Upper lobe of right lung (tissue), 1 donor: ENCODE measurements at places on chromosomes 1 and 21. TPM values are rescaled to one million over a fixed set of nuclear protein-coding genes. Genes with fewer than 3 reads are reported as not detected.

Gene C1QA
- 521 TPM for total RNA-seq

Gene SHISAL2A
- 0.81 TPM for total RNA-seq

Gene COL6A1
- 175 TPM for total RNA-seq

Gene DNALI1
- 13.2 TPM for total RNA-seq

Gene CAMTA1
- total RNA-seq = 63.4 TPM

Gene NAV1
- total RNA-seq = 34.1 TPM

Gene TLCD4
- 13.6 TPM for total RNA-seq

Gene CA6
- not detected for total RNA-seq

Gene HES4
- 26.8 TPM for total RNA-seq

Gene HMGCL
- 40.1 TPM for total RNA-seq

Gene CD52
- 348 TPM for total RNA-seq

Gene IL20
- total RNA-seq = not detected

Gene MYCL
- total RNA-seq = 3.6 TPM

Gene CYP4Z1
- total RNA-seq = 2.1 TPM

Gene CD5L
- total RNA-seq = 0.93 TPM

Gene CASZ1
- 63.6 TPM for total RNA-seq

Gene CLIC4
- 200 TPM for total RNA-seq

Gene RGS8
- not detected for total RNA-seq

Gene FAM229A
- total RNA-seq = 9.3 TPM

Gene LIPI
- not detected for total RNA-seq

Gene CEP350
- total RNA-seq = 51.2 TPM

Gene NT5C1A
- total RNA-seq = 0.49 TPM

Gene RXRG
- total RNA-seq = 9.1 TPM

Gene VSIG8
- not detected for total RNA-seq

Gene MPL
- total RNA-seq = 0.61 TPM

Gene ORC1
- total RNA-seq = 0.43 TPM

Gene FAM72A
- 4.4 TPM for total RNA-seq

Gene PRAMEF12
- not detected for total RNA-seq

Gene CYP2J2
- total RNA-seq = 1.4 TPM

Gene REN
- total RNA-seq = 0.81 TPM

Gene PEF1
- 69.9 TPM for total RNA-seq

Gene CLDN14
- total RNA-seq = not detected

Gene ATAD3B
- total RNA-seq = 24.3 TPM

Gene TESK2
- 8.4 TPM for total RNA-seq

Gene GPN2
- total RNA-seq = 24.6 TPM

Gene BSDC1
- 67.6 TPM for total RNA-seq

Gene ZBED6
- 29.5 TPM for total RNA-seq

Gene IKBKE
- 8.5 TPM for total RNA-seq

Gene FAM177B
- total RNA-seq = 0.20 TPM

Gene C8B
- not detected for total RNA-seq

Gene SELP
- total RNA-seq = 61.5 TPM

Gene TMEM269
- not detected for total RNA-seq

Gene ACTL8
- not detected for total RNA-seq

Gene KCNE2
- 0.52 TPM for total RNA-seq

Gene VAV3
- total RNA-seq = 8.5 TPM

Gene SPRR3
- total RNA-seq = not detected

Gene GJA8
- total RNA-seq = not detected

Gene LHX8
- total RNA-seq = not detected

Gene WDR64
- not detected for total RNA-seq

Gene AADACL3
- not detected for total RNA-seq

Gene SYT14
- total RNA-seq = 0.03 TPM

Gene PLPPR4
- 3.0 TPM for total RNA-seq

Gene CTBS
- total RNA-seq = 24.3 TPM

Gene PDE4B
- 14.3 TPM for total RNA-seq

Gene SIPA1L2
- 38.3 TPM for total RNA-seq

Gene FOXD2
- total RNA-seq = 0.35 TPM
